Stimulated activated CD8-positive, alpha-beta memory T cell treated with anti-CD3 and anti-CD28 coated beads, Interleukin-15, amount 100 ng/mL, for 4 hours (primary cell): ENCODE measurements at places on chromosomes 2 and 18.

GRCh38 chr2:48529194-48529593 lies 760 bp upstream of the STON1 start:
- DNase-seq: no peak

DNA sequence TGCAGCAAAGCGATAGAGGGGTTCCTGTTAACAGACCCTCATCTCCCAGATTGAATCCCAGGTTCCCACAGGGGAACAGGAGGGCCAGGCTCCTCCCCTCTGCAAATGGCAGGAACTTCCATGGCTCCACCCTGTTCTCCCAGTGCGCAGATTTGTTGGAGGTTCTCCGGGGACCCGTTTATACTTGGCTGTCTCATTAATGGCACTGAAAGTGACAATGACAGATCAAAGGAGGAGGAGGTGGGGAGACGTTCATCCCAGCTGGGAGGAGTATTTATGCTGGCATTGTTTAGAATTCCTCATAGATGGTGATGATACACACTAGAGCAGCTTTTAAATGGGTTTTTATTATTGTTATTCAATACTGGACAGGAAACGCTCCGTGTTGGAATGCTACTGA lies 186.9 kb downstream of the LRP1B start:
- DNase-seq: no peak

GRCh38 chr2:163670929-163671328 lies 64.9 kb downstream of the FIGN start:
- no peak for DNase-seq

DNA sequence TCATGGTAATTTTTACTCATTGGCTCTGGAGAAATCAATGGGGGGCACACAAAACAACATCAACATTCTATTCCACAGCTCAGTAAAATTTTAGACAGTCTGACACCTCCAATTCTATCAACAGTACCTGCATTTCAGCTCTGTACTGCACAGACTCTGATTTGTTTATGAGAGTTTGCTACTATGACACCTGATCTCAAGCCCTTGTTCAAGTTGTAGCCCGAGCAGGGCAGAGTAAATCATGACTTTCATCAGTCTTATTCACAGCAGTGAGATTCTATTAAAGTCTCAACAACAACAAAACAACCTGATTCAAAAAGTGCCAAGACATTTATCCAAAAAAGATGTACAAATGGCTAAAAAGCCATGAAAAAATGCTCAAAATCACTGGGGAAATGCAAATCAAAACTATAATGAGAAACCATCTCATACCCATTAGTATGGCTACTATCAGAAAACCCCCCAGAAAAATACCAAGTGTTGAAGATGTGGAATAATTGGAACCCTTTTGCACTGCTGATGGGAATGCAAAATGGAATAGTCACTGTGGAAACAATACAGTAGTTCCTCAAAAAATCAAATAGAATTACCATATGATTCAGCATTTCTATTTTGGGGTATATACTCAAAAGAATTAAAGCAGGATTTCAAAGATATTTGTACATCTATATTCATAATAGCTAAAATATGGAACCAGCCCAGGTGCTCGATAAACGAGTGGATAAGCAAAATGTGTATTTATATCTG lies 71.7 kb upstream of the RBMS1 start:
- no peak for DNase-seq

GRCh38 chr2:213175673-213176247 lies 24.3 kb upstream of the IKZF2 start:
- no peak for DNase-seq

DNA sequence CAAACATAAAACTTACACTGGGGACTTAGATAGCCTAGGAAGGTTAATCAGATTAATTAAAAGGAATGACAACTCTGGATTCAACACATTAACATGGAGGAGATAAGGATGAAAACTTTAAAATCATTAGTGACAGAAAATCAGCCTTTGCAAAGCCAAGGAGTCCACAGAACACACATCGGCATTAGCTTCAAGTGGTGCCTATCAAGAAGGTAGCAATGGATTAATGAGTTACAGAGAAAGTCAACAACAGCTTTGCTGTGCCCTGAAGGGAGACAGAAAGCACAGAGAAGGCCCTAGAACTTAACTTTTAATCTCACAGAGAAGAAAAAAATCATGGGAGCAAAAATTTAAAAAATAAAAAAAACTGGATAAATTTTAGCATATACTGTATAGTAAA lies 88.6 kb downstream of the KCNH7 start:
- no peak for DNase-seq

DNA sequence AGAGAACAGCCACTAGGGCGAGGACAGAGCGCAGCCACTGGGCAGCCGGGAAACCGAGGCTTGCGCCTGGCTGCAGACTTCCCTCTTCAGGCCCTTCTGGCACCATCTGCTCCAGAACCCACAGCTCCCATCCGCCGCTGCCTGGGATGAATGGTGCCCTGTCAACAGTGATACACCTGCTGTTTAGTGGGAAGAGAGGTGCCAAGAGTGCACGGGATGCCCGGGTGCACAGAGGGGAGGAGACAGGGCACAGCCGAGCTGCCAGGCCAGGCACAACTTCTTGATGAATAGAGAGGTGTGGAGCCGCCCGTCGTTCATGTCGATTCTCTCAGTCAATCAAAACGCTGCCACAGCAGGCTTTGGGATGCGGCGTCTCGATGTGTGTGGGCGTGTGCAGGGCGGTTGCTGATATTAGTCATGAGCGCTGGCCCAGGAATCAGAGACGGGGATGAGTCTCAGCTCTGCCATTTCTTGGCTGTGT lies 39.5 kb downstream of the RRM2 start:
- no peak for DNase-seq

DNA sequence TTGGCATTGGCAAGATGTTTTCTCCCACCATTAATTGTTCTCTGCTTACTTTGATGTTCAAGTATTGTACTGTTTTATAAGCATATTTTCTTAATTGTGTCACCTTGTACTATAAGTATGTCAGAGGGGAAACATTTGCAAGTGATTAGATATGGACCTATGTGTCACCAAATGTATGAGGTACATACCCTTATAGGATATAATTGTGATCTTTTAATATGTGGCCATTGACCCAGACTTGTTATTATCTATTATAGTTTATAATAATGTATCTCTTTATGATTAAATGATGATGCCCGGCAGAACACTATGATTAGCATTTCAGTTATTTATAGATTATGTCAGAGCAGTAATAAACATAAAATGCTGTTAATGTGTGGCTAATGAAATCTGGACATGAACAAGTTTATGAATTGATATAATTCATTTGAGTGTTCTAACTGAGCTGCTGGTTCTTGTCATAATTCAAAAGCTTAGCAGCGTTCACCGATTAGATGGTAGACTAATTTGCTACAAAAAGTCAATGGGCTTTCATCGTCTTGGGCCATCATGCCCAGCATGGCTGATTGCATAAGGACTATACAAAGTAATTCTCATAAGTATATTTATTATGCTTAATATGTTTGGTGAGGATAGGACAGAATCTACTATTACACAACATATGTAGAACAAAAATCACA lies 480.9 kb upstream of the FANCL start:
- no peak for DNase-seq

GRCh38 chr2:9145109-9145751 lies 61.4 kb upstream of the ASAP2 start:
- no peak for DNase-seq

DNA sequence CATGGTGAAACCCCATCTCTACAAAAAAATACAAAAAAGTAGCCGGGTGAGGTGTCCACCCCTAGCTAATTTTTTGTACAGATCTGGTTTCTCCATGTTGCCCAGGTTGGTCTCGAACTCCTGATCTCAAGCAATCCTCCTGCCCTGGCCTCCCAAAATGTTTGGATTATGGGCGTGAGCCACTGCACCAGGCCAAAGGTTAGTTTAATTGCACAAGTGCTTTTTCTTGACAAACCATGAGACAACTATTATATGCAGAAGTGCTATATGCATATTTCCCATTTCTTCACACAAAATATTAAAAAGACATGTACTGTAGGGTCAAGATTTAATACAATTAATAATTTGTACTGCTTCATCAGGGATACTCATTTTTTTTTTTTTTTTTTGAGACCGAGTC lies 5.0 kb upstream of the GGCX start:
- no peak for DNase-seq

- no peak for DNase-seq
Measured at GRCh38 chr18:22466608-22467395, 49.1 kb upstream of the CTAGE1 start.

DNA sequence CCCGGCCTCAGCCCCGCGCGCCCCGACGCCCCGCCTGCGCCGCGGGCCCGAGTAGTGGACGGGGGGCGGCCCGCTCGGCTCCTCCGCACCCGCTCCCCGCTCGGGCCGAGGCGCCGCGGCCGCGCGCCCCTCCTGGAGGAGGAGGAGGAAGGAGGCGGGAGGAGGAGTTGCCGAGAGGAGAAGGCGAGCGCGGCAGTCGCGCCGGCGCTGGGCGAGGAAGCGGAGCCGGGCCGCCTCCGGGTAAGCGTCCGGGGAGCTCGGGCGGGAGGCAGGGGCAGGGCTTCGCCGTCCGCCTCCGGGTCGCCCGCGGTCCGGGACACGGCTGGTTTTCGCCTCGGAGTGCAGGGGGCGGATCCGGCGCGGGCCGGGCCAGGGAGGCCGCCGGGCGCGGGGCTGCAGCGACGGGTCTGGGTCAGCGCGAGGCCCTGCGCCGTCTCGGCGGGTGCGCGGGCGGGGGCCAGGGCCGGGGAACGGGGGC lies at the start of gene SOCS6:
Gene SOCS6, plus strand, starts transcription at position 195 of the 478 bp plus-strand sequence. CDS start 35,624 bp downstream, outside the sequence.
- DNase-seq: no peak

DNA sequence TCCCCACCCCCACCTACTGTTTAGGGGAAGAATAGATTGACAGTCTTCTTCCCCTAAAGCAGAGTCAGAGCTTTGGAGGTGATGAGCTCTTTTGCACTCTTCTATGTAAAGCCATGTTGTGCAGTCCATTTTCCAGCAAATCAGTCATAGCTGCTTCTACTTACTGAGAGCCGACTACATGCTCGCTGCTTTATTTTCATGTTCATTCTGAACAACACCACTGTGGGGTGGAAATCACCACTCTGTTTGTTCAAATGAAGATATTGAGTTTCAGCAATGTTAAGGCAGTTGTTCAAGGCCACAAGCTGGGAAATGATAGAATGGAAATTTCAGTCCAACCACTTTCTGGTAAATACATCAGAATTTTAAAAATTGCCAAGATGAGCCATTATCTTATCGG lies 88.3 kb downstream of the INSIG2 start:
- DNase-seq: no peak

DNA sequence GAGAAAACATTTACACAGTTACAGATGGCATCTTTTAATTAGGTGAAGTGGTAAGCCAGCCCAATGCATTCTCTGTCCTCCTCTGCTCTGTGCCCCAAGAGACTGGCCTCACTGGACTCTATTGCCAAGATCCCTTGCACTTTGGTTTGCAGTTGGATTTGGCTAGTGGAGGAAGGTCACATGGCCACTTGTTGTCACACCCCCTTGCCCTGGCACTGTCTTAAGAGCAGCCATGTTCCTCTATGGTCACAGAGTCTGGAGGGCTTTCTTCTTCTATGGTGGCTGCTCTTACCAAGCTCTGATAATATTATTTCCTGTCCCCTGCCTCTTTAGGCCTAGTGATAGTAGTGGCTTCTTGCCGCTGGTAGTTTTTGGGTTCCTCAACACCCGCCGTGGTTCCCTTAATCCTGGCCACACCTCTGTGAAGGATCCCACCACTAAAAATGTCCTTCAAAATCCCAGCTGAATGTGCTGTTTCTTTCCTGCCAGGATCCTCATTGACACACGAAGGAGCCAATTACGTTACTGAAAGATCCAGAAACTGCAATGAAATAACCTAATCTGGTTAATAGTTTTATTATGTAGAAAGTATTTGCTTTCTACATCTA lies 111.1 kb downstream of the CDC42EP3 start:
- DNase-seq: no peak

DNA sequence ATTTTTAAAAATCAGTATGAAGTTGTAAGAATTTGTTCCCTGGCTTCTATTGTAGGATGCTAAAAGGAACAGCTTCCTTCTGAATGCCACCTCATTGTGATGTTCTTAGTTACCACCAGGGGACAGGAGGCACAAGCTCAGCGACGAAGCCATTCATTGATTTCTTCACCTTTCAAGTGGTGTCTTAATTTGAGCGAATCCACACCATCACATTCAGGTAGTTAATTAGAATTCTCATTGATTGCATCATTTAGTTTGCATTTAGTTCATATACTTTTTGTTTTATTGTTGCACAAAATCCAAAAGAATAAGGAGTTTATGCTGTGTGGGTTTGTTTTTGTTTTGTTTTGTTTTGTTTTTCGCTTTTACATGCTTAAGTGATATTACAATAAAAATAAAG lies 23.1 kb downstream of the CYP27C1 start:
- DNase-seq: no peak

- DNase-seq: no peak
Measured at GRCh38 chr2:98869272-98869641, 66.8 kb downstream of the CRACDL start.

- no peak for DNase-seq
Measured at GRCh38 chr2:12087671-12088380, 341.4 kb downstream of the LPIN1 start.

DNA sequence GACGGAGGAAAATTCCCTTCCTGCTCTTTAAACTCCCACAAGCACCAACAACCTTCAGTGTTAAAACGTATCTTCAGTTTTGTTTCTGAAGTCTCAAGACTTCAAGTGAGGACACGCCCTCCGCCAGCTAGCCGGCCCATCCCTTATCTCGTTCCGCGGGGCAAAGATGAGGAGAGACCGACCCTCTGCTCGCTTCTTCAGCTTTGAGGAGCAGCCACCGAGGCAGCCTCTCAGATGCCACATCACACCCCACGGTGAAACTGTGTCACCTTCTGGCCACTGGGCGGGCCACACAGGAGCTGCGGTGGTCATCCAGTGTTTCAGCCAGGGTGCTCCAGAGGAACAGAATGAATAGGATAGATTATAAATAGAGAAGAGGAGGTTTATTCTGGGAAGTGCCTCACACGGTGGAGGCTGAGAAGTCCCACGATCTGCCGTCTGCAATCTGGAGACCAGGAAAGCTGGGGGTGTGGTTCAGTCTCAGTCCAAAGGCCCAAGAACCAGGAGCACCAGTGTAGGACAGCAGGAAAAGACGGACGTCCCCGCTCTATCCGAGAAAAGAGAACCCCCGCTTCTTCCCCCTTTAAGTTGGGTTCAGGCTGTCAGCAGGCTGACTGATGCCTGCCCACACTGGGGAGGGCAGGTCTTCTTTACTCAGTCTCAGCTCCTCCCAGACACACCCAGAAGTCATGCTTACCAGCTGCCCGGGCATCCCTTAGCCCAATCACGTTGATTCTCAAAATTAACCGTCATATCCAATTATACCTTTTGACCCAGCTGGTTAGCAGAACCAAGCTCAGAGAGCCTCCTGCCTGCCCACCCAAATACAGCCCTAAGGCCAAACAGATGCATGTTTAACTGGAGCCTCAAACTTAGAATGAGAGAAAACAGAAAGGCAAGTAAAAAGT lies 399.7 kb upstream of the ID2 start:
- DNase-seq: no peak
